Stimulated activated naive CD4-positive, alpha-beta T cell (primary cell): ENCODE measurements at places on chromosomes 16 and 17.

GRCh38 chr16:63530208-63530607 lies 1494.0 kb upstream of the CDH8 start:
- no peak for DNase-seq

DNA sequence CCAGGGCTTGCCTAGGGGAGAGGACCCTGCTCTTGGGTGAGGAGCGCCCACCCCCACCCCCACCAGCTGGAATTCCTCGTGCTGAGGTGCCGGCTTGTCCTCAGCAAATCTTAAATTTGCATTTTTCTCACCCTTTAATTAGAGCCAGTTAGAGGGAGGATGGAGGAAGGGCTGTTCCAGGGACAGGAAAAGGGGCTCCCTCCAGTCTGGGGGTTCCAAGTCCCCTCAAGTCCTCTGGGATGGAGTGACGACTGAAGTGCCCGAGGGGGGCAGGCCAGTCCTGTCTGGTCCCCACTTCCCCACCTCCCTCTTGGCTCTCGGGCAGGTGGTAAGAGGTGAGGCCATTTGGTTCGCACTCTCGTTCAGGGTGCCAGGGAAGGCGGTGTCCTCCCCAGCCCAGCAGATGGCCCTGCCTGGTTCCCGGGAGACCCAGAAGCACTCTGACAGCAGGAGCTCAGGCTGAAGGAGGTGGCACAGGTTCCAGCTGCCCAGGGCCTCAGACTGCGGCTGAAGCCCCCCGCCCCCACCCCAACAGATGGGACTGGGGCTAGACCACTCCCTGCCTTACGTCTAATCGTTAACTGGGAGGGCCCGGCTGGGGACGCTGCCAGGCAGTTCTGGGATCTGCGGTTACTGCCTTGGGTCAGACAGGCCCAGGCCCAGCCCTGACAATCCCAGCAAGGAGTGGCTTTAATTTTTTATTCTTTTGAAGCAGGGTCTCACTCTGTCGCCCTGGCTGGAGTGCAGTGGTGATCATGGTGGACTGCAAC lies 2.2 kb downstream of the RAB26 start:
- no peak for DNase-seq

DNA sequence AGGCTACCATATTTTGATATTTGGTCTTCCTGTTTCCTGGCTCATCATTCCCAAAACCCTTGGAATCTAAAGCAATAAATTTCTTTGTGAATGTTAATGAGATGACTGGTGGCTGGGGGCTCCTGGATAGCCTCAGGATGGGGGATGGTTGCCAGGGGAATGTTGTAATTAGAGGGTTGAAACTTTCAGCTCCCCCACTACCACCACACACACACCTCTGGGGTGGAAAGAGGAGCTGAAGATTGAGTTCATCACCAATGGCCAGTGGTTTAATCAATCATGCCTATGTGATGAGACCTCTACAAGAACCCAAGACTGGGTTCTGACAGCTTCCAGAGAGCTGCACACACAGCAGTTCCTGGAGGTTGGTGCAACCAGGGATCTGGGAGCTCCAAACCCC lies 59.1 kb downstream of the HS3ST3A1 start:
- no peak for DNase-seq

- DNase-seq: no peak
Observed at GRCh38 chr16:64826374-64826773, 295.5 kb downstream of the CDH11 start.

DNA sequence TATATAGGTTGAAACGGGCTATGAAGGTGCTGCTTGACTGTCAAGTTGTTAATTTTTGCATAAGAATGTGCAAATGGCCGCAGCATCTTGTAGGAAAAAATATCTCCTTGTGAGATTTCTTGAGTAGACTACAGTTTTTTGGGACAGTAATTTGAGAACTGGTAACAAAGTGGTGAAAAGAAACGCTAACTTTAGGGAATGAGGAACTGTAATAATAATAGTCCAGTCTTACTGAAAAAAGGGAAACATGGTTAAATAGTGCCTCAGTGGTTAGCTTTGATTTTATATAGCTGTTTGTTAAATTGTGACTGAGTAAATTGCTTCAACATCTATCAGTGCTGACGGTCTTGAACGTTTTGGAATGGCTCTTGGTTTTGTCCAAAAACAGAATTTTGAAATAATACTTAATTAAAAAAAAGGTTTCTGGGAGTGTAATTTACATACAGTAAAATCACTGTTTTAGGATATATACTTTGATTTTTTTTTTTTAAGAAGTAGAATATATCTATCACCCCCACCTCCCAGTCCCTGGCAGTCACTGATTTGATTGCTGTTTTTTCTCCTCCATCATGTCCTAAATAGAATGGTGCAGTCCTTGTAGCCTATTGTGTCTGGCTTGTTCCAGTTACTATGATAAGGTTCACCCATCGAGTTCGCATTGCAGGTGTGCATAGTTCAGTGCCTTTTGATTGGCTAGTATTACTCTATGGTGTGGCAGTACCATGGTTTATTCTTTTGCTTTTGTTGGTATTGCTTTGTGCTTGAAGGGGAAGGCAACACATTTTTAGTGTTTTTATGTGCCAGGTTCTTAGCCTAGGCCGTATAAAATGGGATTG lies 2.8 kb downstream of the HAPSTR1 start:
- DNase-seq: no peak

DNA sequence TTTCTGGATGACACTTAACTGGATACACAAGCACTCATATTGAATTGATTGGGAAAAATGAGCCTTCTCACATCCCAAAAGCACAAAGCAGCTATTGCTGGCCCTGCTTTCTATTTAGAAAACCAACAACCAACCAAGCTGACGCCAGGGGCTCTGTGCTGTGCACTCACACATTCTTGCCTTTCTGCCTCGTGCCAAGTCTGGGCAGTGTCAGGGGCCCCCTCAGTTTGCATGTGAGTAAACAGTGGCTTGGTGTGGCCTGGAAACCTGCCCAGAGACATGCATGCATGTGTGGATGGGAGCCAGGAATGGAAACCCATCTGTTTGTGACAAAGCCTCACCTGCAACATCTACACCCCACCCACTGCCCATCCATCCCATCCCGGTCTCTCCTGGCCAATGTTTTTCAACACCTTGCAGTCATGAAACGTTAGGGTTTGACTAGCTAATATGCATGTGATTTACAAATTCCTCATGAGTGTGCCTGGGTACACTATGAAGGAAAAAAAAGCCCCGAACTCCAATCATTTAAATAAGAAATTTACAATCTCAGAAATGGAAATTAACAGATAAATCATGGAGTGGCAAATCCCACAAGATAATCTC lies 20.4 kb downstream of the MIEF2 start:
- no peak for DNase-seq

DNA sequence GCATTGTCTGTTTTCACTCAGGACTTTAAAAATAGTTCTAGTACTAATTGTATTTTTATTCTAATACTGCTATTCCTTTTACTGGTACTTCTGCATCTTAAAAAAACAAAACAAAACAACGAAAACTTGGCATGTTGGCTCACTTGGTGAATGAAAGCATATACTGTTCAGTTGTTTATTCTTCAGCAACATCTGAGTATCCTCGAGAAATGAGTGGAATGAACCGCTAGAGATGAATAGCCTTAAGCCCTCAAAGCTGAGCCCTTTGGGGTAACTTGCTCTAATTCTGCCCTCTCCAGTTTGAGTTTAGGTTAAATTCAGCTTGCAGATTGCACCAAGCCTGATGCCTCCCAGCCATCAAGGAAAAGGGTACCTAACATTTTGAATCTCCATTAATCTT lies 126.5 kb downstream of the WWOX start:
- no peak for DNase-seq

DNA sequence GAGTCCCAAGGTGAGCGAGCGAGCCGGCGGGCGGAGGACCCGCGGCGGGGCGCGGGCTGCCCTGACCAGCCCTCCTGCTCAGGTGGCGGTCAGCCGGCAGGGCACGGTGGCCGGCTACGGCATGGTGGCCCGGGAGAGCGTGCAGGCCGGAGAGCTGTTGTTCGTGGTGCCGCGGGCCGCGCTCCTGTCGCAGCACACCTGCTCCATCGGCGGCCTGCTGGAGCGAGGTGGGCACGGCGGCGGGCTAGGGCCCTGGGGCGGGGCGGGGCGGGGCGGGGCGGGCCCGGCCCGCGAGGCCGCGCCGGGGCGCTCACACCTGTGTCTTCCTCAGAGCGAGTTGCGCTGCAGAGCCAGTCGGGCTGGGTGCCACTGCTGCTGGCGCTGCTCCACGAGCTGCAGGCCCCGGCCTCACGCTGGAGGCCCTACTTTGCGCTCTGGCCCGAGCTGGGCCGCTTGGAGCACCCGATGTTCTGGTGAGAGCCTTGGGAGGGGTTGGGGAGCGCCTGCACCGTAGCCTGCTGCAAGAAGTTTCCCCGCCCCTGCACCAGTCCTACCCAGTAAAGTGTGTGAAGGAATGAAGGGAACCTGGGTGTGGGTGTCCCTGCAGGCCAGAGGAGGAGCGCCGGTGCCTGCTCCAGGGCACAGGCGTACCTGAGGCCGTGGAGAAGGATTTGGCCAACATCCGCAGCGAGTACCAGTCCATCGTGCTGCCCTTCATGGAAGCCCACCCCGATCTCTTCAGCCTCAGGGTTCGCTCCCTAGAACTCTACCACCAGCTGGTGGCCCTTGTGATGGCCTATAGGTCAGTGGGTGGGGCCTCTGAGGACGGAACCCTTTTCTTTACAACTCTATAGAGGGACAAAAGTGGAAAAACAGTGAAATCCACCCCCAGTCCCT lies 802 bp downstream of the SETD6 start:
- DNase-seq: peak; percentile 30

DNA sequence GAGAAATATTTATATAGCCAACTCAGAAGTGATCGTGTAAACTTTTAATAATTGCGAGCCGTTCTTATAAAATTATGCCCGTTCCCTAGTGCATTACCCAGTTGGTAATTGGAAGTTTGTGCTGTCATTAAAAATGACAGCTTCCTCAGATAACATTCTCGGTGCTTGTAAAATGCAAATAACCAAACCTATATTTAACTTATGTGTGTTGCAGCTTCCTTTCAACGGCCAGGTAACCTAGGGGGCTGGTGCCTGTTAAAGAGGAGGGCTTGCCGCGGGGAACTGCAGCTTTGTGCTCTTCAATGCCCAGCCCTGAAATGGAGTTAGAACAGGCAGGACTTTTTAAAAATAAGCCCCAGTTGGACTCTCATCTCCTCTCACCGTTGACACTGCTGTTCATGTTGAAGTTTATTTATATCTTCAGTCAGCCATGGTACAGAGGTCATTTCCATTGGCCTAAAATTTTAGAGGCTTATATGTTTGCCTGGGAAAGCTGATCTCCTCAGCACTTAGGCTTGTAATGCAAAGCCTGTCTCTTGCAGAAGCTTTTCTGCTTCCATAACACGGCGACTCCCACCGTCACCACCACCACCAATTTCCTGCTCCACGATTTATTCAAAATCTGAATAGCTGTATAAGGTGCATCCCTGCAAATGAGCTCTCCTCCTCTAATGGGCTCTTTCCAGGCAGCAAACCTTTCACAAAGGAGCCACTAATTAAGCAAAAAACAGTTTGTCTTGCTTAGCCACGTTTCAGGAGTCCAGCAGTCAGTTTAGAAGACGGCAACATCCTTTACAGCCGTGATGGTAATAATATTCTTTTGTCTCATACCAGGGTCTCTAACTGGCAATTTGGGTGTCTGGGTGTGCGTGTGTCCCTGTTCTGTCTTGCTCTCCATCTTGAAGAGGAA lies 74.7 kb downstream of the RPA1 start:
- no peak for DNase-seq

DNA sequence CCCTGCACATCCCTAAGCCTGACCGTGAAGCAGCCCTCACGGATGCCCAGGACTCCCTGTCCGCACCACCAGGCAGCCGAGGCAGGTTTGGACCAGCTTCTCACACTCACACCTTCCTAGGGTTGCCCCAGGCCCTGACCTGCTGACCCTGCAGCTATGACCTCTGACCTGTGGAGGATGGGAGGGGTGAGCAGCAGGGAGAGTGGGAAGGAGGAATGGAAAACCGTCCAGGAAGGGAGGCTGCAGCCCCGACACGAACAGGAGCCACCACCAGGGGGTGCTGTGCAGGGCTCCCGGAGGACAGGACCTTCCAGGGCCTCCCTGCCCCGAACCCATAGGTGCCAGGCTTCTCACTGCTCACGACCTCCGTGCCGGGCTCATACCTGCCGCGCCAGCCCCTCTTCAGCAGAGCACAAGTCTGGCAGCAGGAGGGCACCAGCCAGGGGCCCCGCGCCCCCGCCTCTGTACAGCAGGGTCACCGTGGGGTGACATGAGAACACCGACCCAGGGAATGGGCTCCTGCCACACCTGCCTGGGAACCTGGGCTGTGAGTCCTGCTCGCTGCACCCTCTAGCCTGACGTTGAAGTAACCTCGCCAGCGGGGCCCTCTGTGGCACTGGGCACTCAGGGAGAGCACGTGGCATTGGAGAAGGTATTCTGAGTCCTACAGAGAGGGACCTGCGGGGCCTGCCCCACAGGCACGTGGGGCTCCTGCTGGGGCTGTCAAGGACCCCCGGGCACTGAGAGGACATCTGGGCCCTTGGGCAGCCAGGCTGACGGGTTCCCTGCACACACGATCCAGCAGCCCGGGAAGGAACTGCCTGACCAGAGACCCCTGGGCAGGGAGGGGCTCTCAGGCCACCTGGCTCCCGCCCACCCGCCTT lies 37.6 kb downstream of the CTU2 start:
- peak; percentile 67 for DNase-seq

DNA sequence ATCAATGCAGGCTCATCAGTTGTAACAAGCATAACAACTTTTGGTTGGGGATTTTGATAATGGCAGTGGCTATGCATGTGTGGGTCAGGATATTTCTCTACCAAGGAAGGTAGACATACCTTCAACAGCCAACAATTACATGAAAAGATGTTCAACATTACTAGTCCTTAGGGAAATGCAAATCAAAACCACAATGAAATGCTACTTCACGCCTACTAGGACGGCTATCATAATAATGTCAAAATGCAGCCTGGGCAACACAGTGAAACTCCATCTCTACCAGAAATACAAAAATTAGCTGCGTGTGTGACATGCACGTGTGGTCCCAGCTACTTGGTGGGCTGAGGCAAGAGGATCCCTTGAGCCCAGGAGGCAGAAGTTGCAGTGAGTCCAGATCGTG lies 7.3 kb upstream of the SLC5A10 start:
- no peak for DNase-seq

GRCh38 chr17:77323413-77324171 lies 182.8 kb downstream of the SEC14L1 start:
- peak; percentile 33 for DNase-seq

DNA sequence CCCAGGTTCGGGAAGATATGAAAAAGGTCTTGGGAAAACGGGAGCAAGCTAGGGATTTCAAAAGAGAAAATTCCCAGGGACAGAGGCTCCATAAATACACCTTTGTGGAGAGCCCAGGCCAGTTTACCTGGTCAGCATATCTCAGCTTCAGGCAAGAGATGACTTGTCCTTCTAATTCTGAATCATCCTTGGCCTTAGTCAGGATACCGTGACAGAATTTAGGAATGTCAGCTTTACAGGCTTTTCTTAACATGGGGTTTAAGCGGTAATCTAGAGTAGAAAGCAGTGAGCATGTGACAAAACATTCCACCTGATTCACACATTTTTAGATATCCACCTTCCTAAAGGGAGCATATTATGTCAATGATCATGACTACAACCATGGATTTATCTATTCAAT lies 41.1 kb upstream of the CLEC18B start:
- no peak for DNase-seq
